ENCODE measurements at places on chromosomes 3 and 15. TPM values are rescaled to one million over a fixed set of nuclear protein-coding genes. Genes with fewer than 3 reads are reported as not detected.

- no peak for DNase-seq
Observed at GRCh38 chr15:58425185-58425584, 6.6 kb upstream of the LIPC start.

- no peak for DNase-seq
Observed at GRCh38 chr3:43996379-43997301, 245.0 kb upstream of the TOPAZ1 start.

- DNase-seq = no peak
Observed at GRCh38 chr15:26712335-26712734, 60.5 kb downstream of the GABRB3 start.

DNA sequence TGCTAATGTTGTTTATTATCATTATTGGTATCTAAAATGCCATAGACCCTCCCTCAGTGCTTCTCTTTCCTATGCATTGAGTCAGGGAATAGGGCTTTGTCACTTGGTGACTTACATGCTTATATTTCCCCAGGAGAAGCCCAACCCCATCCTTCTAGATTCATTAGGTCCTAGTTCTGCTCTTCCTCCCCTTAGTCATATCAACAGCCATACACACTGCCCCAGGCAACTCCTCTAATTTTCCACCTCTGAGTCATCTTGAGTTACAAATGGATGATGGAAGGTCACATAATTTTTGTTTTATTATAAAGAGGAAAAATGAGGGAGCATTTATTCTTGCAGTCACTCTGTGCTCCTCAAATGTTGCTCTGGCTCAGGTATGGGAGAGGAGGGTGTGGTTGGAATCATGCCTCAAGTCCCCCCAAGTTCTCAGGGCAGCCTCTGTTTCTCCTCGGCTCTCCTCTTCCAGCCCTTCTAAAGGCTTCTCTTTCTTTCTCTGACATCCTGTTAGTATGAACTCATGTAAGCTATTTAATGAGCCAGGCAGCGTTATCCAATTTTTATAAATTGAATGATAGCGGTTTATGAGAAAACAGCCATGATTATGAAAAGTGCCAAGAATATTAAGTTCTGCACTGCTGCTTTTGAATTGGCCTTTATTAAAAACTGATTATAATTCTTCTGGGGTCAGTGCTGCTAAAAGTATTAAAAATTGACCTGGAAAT, 45.6 kb upstream of the FSTL1 start:
- DNase-seq = no peak

DNA sequence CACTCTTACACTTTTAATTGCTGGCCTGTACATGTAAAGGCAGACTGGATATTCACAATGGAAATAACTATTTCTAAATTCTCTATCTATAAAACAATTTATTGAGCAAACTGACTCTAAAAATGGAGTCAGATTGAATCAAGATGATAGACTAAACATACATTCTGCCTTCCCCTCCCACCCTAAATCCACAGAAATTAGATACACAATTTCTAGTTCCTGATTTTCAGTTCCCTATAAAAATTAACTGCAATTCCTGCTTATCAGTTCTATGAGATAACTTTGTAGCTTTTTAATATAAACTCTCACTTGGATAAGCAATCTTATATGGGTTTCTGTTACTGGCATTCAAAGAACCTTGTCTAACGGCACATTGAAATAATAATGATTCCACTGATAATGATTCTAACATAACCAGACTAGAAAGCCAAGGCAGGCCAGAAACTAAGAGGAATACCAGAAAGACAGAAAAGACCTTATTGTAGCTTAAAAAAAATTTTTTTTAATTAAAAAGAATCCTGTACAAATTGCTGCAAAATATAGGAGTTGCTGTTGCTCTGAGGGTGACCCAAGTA, 33.1 kb downstream of the TBC1D5 start:
- DNase-seq = no peak

GRCh38 chr3:55662683-55663082, 175.6 kb upstream of the WNT5A start:
- DNase-seq = no peak

GRCh38 chr15:69699096-69699495, 246.5 kb downstream of the RPLP1 start:
- DNase-seq = no peak

DNA sequence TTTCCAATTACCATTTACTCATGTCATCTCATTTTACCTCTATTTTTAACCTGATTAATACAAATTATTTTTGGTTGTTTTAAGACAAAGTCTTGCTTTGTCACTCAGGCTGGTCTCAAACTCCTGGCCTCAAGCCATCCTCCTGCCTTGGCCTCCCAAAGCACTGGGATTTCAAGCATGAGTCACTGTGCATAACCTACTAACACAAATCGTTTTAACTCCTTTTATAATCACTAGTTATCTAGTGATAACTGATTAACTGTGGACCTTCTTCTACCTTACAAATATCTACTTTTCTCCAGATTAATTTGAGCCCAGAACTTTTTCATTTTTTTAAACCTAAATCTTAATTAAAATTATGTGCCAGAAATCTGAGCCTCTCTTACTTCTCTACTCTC, 4.6 kb downstream of the ATP13A3 start:
- DNase-seq = no peak

DNA sequence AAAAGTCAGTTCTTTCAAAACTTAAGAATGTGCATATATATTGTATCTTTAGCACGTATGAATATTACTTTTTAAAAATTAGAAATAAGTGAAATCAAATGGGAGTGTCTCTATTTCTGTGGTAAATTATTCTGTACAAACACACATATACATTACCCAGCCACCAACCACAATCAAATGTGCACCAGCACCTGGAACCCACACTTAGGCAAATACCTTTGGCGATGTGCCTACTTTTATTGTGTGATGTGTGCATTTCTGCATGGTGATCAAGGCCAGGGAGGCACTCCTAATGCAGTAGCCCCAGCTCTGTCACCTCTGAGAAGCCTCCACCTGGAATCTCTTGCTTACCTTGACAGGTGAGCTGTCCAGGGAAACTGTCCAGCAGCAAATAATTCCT, 76.9 kb downstream of the PIK3R4 start:
- DNase-seq = no peak

DNA sequence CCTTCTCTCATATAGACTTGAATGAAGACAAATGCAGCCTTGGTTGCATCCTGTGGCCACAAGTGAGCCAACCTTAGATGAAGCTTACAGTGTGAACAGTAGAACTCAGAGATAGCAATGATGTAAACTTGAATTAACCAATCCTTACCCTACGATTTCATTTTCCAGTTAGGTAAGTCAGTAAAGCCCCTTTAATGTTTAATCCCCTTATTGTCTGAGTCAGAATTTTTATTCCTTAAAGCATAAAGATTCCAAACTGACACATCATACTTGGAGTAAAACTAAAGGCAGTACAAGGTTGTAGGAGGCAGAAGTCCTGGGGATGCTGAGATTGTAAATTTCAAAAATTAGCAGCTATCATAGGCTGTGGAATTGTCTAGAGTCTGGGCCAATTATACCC, 507.8 kb upstream of the DPH6 start:
- DNase-seq = no peak

DNA sequence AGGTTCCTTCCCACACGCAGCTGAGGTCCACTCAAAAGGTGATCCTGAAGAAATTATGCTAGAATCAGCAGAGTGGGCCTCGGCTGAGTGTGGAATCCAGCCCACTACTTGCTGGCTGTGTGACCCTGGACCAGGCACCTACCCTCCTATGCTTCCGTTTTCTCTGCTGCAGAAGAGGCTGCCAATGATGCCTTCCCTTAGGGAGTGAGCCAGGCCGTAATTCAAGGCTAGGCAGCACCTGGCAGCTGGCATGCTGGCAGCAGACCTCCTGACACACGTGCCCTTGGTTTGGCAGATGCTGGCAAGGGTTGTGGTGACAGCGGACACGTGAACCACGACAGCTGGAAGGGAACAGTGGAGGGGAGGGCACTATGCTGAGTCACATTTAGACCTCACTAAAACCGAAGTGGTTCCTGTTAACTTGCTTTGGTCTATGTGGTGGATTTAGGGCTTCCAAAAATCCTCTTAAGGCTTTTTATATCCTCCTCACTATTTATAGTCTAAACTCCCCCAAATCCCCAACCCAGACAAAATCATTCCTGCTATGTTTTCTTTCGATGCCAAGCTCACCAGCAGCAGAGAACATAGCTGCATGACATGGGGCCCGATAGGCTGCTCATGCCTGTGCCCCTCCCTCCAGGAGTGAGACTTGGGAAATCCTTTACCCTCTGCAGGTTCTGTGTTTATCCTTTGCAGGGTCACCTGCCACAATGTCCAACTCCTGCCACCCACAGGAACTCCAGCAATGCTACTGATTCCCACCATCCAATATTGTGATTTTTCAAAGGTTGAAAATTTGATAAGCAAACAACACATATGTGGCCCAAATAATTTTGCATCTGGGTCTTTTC, 10.6 kb upstream of the PCSK6 start:
- DNase-seq = no peak

DNA sequence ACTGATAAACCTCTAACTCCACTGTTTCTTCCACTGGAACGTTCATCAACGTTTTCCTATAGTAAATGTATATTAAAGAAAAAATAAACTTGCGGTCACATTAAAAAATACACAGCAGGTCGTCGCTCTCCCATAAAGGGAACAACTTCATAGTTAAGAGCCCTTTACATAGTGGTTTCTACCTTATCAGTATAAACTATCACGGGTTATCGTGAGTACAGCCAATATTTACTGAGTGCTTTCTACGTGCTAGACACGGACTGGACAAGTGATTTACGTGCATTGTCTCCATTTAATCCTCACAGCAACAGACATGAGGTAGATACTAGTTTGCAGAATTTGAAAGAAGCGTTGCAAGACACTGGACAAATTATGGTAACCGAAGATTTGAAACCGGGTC, 964 bp upstream of the TASOR start:
- DNase-seq = no peak

DNA sequence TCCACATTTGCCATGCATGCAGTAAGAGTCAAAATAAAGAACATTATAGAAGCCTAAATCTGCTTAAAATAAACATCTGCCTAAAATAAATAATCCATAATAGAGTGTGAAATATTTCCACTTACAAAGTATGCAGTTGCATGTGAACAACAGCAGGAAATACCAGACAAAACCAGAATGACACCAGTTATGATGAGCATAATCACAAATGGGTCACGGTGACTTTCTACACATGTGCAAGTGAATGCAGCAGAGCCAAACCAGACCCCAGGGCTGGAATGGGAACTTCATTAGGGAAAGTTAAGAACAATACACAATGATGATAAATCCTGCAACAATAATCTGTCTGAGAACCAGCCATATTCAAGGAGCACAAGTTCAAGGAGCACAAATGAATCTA, 615.5 kb downstream of the ROBO2 start:
- DNase-seq = no peak

GRCh38 chr3:10137178-10137577, 4.4 kb upstream of the VHL start:
- DNase-seq = no peak

- DNase-seq = no peak
Observed at GRCh38 chr15:35911052-35911777, 365.2 kb upstream of the DPH6 start.

DNA sequence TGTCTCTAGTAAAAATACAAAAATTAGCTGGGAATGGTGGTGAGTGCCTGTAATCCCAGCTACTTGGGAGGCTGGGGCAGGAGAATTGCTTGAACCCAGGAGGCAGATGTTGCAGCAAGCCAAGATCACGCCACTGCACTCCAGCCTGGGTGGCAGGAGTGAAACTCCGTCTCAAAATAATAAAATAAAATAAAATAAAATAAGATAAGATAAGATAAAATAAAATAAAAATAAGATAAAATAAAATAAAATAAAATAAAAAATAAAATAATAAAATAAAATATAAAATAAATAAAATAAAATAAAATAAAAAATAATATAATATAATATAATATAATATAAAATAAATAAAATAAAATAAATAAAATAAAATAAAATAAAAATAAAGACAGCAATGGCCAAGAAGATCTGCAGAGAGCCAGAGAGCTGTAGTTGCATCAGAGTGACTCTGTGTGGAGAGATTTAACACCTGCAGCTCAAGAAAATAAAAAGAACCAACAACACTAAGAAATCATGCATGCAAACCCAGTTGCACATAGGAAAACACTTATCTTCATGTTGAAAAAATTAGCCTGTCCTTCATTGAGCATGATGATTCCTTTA, 25.9 kb downstream of the LIPH start:
- no peak for DNase-seq

DNA sequence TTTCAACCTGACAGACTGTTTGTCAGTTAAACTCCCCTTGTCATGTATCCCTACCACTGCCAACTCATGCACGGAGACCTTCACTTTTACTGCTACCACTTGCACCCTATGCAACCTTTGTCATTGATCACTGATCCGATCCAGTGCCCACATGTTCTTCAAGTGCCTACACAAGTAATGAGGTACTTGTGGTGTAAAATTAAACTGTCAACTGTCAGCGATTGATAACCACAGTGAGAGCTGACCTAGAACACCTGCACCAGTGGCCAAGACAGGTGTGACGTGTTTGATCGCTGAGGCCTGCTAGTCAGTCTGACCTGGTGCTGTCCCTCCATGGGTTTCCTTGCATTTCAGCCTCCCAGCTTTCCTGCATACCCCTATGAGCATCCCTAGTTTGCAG, 55.6 kb downstream of the MECOM start:
- DNase-seq = no peak

GRCh38 chr15:70412794-70413193, 315.1 kb upstream of the TLE3 start:
- no peak for DNase-seq

DNA sequence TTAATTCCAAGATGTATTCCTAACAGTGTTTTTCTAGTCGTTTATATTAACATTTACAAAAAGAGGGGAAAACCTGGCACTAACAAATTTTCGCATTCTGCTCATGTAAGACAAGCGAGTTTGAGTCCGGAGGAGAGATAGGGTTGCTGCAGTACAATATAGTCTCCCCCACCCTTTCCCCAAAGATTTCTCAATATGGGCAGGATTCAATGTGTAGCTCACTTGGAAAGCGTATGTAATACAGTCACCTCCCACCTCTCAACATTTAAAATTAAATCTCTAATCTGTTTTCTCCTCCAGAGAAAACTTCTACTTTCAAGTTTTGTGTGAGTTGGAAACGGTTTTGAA, 57.9 kb downstream of the CMSS1 start:
- no peak for DNase-seq

GRCh38 chr3:47799733-47800132, 3.2 kb upstream of the DHX30 start:
- DNase-seq = no peak

GRCh38 chr15:78390826-78391225, 47.2 kb upstream of the IREB2 start:
- no peak for DNase-seq

DNA sequence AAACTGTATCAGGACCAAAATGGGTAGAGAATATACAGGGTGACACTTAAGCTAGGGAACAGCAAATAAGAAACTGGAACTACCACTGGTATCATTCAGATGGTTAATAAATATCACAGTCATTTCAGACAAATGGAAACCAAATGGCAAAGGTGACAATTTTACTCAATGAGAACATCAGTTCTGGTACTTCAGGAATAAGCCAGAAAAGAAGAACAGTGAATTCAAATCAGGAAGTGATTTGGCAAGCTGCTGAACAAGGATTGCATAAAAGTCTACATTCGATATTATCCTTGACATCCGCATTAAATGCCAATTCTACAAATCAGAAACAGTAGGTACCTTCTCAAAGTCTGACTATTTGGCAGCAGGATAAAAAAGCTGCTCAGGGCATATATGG, 23.5 kb upstream of the STIMATE start:
- no peak for DNase-seq

The GPR160 gene
- polyA plus RNA-seq = 6.2 TPM

The ECE2 gene
- not detected for polyA plus RNA-seq

The ITIH1 gene
- polyA plus RNA-seq = not detected

The HIGD2B gene
- not detected for polyA plus RNA-seq

The ARGFX gene
- not detected for polyA plus RNA-seq

The FRMD4B gene
- 3.0 TPM for polyA plus RNA-seq

The THSD4 gene
- polyA plus RNA-seq = not detected

The CLDN11 gene
- polyA plus RNA-seq = not detected

The RYK gene
- polyA plus RNA-seq = 13.3 TPM
